ENCODE measurements at places on chromosomes 13 and 19.

- no peak for DNase-seq
Measured at GRCh38 chr13:75365724-75366173, 116.2 kb downstream of the TBC1D4 start.

DNA sequence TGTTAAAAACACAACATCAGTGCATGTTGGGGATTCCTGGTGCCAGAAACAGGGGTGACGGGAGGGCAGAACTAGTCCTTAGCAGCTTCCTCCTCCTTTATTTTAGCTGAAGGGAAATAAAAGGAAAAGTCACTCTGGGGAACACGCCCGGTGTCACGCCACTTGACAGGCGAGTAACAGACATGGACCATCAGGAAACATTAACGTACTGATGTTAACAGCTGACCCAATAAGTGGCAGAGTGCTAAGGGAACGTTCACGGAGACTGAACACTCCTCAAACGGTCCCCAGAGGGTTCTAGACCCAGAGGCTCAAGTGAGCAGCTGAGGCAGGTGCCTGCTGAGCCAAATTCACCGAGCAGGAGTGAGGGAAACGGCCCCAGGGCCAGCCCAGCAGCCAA is 13.9 kb upstream of the EIF3G start:
- peak; percentile 39 for DNase-seq

- no peak for DNase-seq
Measured at GRCh38 chr19:34148658-34149185, 23.6 kb upstream of the LSM14A start.

- DNase-seq, result no peak
Measured at GRCh38 chr19:35509018-35509652, 4.3 kb downstream of the DMKN start.

DNA sequence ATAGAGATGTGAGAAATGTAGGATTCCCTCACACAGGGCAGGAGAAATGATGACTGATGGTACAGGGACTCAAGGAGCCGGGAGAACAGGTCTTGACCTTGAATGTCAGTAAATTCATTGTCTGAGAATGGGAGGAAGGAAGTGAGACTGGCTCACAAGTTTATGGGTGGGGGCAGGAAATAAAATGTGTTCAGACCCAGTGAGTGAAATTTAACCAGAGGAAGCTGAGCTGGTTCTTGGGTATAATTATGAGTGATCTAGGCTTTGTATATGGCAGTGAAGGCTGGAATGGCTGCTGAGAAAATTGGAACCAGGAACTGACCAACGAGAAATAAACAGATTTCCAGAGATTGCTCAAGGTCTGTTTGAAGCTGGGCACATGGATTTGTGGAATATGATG is 6.3 kb upstream of the IGSF23 start:
- no peak for DNase-seq

DNA sequence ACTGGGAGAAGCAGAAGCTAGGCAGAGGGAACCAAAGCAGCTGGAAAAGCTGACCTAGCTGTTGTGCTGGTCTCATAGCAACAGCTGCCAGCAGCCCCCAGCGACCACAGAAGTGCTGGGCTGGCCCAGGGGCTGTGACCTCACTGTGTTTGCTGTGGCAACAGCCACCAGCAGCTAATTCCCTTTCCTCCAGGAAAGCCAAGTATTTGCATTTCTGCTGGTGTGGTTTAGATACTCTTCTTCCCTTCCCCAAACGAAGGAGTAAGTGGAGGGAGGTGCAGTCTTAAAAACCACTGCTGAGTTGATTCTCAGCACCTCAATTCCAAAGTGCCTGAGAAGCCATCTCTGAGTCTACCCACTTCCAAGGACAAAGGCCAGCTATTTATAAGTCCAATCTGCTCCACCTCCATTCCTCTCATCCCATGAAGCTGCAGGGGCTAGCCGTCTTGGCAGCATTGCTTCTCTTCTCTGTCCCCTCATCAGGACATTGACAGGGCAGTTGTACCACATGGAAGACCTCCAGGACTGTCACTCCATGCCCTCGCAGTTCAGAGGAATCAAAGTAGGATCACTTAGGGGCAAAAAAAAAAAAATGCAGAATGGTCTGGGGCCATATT is 11.5 kb upstream of the CCDC97 start:
- DNase-seq, result no peak

GRCh38 chr13:97758317-97758716 is 195.2 kb upstream of the IPO5 start:
- no peak for DNase-seq
